Right ventricle myocardium superior (tissue), 1 donor: ENCODE measurements at places on chromosomes 4 and X. TPM values are rescaled to one million over a fixed set of nuclear protein-coding genes. Genes with fewer than 3 reads are reported as not detected.

The ARHGAP6 gene
- 2.7 TPM for total RNA-seq

The MUC7 gene
- total RNA-seq, result not detected

The ANKRD50 gene
- 5.3 TPM for total RNA-seq

The SMARCA1 gene
- total RNA-seq, result 27.5 TPM

The S100P gene
- not detected for total RNA-seq
